ENCODE measurements at places on chromosomes 2 and 18. TPM values are rescaled to one million over a fixed set of nuclear protein-coding genes. Genes with fewer than 3 reads are reported as not detected.

GRCh38 chr2:239204136-239204875, 196.5 kb downstream of the HDAC4 start:
- no peak for DNase-seq

Gene CPO
- total RNA-seq: not detected

GRCh38 chr2:154697418-154698252, 860 bp upstream of the KCNJ3 start:
- no peak for DNase-seq

- no peak for DNase-seq
Measured at GRCh38 chr2:68218343-68218901, 33.9 kb downstream of the PPP3R1 start.

Gene ALKAL2
- total RNA-seq: not detected

GRCh38 chr18:44883671-44884070, 203.0 kb downstream of the SETBP1 start:
- no peak for DNase-seq
